ENCODE measurements at places on chromosomes 5 and 9. TPM values are rescaled to one million over a fixed set of nuclear protein-coding genes. Genes with fewer than 3 reads are reported as not detected.

Gene GFPT2
- 34.6 TPM for total RNA-seq

Gene KCNV2
- not detected for total RNA-seq

Gene MYOZ3
- total RNA-seq, result not detected

Gene SNCB
- 0.91 TPM for total RNA-seq

Gene OR1L6
- total RNA-seq, result not detected

Gene SGCD
- 4.0 TPM for total RNA-seq

Gene OCLN
- total RNA-seq, result 12.4 TPM

Gene CEP72
- total RNA-seq, result 8.9 TPM

Gene ALDOB
- not detected for total RNA-seq

Gene N4BP3
- 1.5 TPM for total RNA-seq

Gene RIGI
- total RNA-seq, result 3.8 TPM
